ENCODE measurements at places on chromosomes 4 and X.
A peak's percentile ranks its signal among the peaks of the same experiment; 100 is the strongest.

DNA sequence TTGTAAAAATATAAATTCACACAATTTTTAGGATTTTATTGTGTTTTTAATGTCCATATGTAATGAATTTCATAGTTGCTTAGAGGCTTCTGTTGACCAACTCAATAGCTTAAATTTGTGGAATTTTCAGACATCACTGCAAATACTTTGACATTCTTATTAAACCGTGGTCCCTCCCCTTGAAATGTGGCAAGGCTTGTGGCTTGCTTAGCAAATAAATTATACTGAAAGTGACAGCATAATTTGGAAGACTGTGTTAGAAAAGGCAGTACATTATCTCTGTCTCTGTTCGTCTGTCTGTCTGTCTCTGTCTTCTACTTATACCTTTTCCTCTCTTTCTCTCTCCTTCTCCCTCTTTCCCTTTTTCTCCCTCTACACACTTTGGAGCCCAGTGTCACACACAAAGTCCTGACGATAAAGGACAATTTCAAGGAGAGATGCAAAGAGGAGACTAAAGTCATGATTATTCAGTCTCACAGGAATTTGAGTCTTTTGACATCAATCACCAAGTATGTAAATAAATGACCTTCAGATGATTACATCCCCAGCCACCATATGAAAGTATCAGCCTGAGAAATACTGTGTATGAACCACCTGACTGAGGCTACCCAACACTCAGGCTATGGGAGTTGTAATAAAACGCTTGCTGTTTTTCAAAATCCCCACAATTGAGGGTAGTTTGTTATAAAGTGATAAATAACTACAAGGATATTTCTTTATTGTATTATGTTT is 21.0 kb upstream of the UGT2B7 start:
- DNase-seq, result no peak

GRCh38 chr4:69823481-69824186 is 36.3 kb downstream of the SULT1E1 start:
- DNase-seq, result peak; percentile 14

GRCh38 chrX:12332786-12333347 is 194.6 kb downstream of the FRMPD4 start:
- DNase-seq, result no peak

DNA sequence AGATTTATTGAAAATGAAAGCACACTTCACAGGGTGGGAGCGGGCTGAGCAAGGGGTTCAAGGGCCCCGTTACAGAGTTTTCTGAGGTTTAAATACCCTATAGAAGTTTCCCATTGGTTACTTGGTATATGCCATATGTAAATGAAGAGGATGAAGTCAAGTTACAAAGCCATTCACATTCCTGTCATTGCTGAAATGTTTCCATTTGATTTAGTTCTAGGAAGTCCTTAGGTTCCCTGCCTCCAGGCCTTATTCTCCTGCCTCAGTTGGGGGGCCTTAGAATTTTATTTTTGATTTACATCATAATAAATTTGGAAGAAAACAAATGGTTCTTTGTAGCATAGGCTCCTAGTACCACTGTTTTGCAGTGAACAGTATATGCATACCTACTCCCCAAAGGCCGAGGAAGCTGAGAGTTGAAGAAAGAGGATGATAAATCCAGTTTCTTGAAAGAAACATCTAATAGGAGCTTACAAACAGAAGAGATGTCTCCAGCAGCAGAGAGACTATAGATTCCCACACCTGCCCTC is 31.8 kb downstream of the SERTM2 start:
- DNase-seq, result no peak

GRCh38 chr4:166482758-166483157 is 609.7 kb downstream of the TLL1 start:
- DNase-seq, result no peak

All from stimulated activated CD8-positive, alpha-beta memory T cell treated with anti-CD3 and anti-CD28 coated beads, Interleukin-7, amount 100 ng/mL, for 4 hours (primary cell).